Mesothelial cell of epicardium (in vitro differentiated cells): ENCODE measurements at places on chromosomes 7 and 10. TPM values are rescaled to one million over a fixed set of nuclear protein-coding genes. Genes with fewer than 3 reads are reported as not detected.

The TEX47 gene
- not detected in 3 replicates for total RNA-seq

GRCh38 chr7:23298141-23298881 lies 828 bp upstream of the MALSU1 start:
- no peak for DNase-seq

DNA sequence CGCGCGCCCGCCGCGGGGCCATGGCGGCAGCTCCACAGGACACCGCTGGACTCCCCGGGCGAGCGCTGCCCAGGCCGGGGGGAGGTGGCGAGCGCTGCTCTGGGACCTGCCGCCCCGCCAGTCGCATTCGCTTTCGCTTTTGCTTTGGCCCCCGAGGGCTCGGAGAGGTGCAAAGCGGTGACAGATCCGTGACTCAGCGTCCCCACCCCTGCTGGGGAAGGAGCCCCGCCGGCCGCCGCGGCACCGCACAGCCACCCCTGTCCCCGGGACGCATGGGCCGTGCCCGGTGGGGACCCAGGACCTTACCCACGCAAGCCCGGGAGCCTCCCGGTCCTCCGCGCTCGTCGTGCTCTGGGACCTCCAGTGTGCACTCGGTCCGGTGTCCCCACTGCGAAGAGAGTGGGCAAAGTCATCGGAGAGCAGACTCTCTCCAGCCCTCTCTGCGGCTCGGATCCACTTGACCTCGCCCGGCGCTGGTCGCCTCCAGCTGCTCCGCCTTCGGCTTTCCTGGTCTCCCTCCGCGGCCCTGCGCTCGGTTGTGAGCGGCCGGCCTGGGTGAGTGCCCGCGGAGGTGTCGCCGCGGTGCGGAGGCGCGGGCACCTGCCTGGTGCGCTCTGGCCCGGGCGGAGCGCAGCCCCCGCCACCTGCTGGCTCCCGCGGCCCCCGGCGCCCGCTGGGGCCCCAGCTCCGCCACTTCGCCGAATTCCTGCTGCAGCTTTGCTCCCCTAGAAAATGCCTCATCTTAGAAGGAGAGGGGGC lies at the start of gene IL15RA:
Gene IL15RA (minus strand): TSS at position 73 of the 759 bp plus-strand sequence. CDS start 51 bp downstream, at position 22.
- peak; percentile 57 for DNase-seq

- DNase-seq: no peak
Observed at GRCh38 chr7:24290004-24290641, 6.1 kb downstream of the NPY start.

DNA sequence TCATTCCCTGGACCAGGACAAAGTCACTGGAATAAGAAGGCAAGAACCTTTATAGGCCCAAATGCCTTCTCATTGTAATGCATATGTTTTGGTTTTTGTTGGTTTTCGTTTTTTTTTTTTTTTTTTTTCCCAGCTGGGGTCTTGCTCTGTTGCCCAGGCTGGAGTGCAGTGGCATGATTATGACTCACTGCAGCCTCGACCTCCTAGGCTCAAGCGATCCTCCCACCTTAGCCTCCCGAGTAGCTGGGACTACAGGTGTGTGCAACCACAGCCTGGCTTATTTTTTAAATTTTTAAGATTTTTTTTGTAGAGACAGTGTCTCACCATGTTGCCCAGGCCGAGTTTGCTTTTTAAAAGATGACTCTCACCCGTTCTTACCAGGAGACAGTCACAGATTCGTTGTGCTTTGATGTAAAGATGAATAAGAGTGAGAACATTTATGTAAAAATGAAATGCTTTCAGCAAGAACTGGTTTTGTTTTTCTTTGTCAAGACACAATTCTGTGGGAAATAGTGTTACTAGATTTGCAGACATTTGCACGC lies 7.6 kb downstream of the IQCE start:
- DNase-seq: no peak

GRCh38 chr10:6770846-6771245 lies 190.8 kb upstream of the PRKCQ start:
- DNase-seq: no peak

The TMEM236 gene
- 0.04 TPM in 1 of 3 replicates, not detected in the others for total RNA-seq

- DNase-seq: no peak
Observed at GRCh38 chr7:51090411-51090810, 226.2 kb downstream of the COBL start.

DNA sequence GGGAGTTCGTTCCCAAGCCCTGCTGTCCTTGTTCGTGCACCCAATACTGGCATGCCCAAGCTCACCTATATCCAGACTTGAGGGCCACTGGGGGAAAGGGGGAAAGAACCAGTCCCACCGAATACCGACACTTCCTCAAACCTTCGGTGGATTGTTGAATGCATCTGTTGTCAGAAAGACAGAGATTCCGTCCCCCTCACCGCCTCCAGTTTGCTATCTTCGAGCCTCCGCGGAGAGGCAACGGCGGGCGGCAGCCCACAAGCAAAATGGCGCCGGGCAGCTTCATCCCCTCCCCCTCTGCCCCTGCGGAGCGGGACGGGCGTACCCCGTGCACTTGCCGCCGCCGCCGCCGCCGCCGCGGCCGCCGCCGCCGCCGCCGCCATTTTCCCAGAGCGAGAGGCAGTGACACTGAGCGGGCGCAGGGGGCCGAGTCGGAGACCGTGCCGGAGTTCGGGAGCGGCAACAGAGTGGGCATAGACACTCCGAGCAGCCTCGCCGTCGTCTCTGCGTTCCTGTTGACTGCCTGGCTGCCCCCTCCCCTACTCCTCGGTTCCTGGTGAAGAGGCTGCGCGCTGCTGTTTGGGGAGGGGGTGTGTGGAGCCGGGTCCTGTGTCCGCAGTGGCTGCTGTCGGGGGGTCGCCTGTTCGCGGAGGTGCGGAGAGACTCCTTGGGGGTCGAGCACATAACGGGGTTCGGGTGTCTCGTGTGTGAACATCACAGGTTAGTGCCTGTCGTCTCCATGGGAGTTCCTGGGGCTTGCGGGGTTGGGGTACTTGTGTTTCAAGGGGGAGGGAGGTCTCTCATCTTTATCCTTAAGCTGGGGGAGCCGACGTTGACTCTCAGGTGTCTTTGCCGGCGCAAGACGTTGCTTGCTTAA lies at the start of gene KMT2E:
Gene KMT2E (plus strand): TSS at position 390 of the 877 bp plus-strand sequence. CDS start 26,748 bp downstream, outside the sequence.
- peak; percentile 81 for DNase-seq

- DNase-seq: no peak
Observed at GRCh38 chr7:68971634-68972340, 626.5 kb upstream of the AUTS2 start.

DNA sequence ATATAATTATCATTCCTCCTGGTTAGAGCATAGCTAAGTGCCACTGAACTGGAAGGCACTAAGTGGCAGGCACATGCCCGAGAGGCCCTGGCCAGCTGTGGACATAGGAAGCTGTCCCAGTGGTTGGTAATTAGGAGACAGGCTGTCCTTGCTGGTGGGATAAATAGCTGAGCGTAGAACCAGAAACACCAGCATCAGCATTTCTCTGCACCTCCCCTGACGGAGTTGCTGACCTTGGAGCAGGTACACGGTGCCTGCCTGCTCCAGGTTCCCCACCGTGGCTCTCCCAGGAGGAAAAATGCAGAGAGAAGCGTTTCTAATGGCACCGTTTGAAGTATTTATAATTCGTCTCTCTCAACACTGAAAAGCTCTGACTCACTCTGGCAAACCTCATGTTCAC lies 5.6 kb upstream of the ABLIM1 start:
- no peak for DNase-seq

- DNase-seq: no peak
Observed at GRCh38 chr7:35777121-35777520, 23.7 kb upstream of the SEPTIN7 start.

GRCh38 chr10:70982443-70982842 lies 94.1 kb upstream of the PCBD1 start:
- no peak for DNase-seq

DNA sequence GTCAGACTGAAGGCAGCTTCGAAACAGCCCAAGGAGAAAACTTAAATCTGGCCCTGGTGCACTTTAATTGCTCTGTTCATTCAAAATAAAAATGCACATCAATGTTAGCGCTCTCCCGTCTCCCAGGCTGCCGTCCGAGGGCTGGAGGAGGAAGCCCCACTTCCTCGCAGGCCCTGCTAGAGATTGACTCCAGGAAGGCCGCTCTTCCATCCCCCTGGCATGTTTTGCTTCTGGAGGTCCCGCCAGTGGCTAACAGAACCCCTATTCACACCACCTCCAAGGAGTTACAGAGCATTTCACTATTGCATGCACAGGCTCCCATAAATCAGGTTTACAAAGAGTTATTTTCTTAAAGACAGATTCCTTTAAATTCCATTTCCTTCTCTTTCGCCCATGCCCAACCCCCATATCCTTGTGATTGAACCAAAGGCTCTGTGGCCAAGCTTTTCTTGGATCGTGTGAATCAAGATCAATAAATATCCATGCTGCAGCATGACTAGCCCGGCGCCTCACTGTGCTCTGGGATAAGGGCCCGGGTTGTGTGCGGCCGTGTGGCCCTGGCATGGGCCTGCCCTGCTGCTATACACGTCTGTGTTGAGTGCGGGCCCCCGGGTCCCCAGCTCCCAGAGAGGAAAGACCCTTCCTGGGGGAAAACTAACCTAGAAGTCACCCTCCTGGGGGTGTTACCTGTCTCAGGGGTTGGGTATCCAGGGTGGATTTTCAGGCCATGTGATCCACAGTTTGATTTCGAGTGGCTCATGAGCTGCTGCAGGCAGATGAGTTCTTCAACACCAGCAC lies 118.7 kb upstream of the GDF10 start:
- no peak for DNase-seq

The VWA2 gene
- 14.4 to 15.0 TPM (median 14.7 TPM) in 3 replicates for total RNA-seq

DNA sequence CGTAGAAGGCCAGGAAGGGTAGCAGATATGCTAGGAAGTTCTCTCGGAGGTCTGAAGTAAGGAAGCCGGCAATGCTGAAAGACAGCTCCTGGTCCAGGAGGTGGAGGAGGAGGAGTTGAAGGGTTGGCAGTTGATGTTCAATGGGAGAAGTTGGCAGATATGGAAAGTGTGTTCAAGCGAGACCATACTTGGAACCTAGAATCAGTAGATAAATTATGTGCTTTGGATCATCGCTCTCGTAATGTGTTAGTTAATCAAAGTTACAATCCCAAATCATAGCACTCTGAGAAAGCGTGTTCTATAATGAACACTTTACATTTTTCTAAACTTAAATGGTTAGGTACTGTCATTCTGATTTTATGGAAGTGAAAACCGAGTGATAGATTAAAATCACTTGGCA lies 152.9 kb downstream of the CELF2 start:
- no peak for DNase-seq

- no peak for DNase-seq
Observed at GRCh38 chr7:129742256-129742655, 130.7 kb downstream of the NRF1 start.

The COL28A1 gene
- 1.6 to 1.8 TPM (median 1.7 TPM) in 3 replicates for total RNA-seq

GRCh38 chr10:11146402-11147171 lies 128.9 kb downstream of the CELF2 start:
- no peak for DNase-seq

DNA sequence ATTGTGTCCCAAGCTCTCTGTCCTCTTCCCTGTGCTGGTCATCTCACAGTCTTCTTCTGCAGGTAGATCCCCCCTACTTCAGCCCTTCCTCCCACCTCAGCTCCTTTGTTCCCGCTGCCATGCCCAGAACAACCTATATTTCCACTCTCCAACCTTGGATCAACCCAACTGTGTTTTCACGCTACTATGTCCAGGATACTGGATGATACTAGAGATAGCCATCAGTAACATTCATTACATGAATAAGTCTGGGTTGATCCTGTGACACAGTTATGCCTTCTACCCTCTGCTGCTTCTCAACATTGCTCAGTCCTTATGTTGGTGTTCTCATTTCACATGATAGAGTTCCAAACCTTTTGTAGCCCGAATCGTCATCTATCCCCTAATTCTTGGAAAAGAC lies 286.4 kb downstream of the ZEB1 start:
- no peak for DNase-seq
